ENCODE measurements at places on chromosomes 4 and X.

GRCh38 chr4:101678180-101678579 is 112.3 kb upstream of the BANK1 start:
- DNase-seq = no peak

- DNase-seq = no peak
These were observed 10.5 kb downstream of the PRKG2 start for GRCh38 chr4:81204571-81204970.

- DNase-seq = no peak
These were observed 546.4 kb upstream of the HTR2C start for GRCh38 chrX:114037515-114037914.

DNA sequence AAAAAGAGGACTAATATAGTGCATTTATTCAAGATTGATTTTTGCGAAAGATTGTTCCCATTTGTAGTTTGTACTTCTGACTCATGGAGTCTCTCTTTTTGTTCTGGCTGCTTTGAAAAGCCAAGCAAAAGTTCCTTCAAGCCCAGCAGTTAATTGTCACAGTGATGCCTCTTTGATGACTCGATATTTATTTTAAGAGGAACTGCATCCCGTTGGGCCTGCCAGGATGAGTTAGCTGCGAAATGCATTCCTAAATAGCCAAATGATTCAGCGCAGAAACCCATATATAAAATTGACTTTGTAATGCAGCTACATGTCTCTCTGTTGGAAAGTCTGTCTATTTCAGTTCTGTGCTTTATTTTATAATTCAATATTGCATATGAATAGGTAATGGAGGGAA is 295.1 kb downstream of the GBA3 start:
- DNase-seq = no peak

- no peak for DNase-seq
These were observed 18.3 kb upstream of the HHIP start for GRCh38 chr4:144627663-144628076.

DNA sequence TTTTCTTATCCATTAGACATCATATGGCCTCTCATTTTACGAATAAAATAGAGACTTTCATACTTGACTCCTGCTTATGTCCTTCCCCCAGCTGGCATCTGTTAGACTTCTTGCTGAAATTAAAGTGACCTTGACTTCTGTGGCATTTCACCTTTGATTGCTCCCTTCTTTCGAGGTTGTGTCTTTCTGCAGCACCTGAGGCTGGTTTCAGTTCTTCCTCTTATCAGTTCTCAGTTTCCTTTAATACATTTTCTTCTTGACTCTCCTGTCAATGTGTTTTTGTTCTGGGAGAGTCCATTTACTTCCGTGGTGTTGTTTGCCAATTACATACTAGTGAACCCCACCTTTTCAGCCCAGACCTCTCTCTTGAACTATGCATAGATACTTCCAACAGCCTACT is 81.6 kb downstream of the RBPJ start:
- no peak for DNase-seq

- DNase-seq = no peak
These were observed 8.6 kb upstream of the PDHA1 start for GRCh38 chrX:19334945-19335626.

- DNase-seq = no peak
These were observed 44.9 kb downstream of the SH3KBP1 start for GRCh38 chrX:19842542-19842941.

- DNase-seq = no peak
These were observed 133.6 kb upstream of the C1QTNF7 start for GRCh38 chr4:15294202-15294601.

GRCh38 chrX:3576886-3577501 is 136.5 kb downstream of the PRKX start:
- DNase-seq = peak; percentile 43

GRCh38 chrX:1401611-1402430 is 9.9 kb upstream of the SLC25A6 start:
- DNase-seq = no peak

GRCh38 chrX:11105080-11105479 is 6.1 kb upstream of the HCCS start:
- DNase-seq = no peak

DNA sequence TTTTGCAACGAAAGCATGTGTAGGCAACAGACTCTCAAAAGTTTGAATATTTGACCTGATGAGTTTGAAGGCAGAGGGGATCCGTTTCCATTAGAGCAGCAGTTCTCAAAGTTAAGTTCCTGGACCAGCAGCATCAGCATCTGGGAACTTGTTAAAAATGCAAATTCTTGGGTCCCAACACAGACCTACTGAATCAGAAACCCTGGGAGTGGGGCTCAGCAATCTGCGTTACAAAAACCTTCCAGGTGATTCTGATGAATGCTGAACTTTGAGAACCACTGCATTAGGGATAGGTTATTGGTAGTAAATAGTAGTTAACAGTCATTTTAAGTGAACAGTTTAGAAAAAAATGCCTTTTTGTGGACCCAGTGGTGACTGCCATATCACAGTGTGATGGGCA is 98.8 kb downstream of the PDE5A start:
- no peak for DNase-seq

GRCh38 chr4:73181231-73181630 is 77.4 kb downstream of the ANKRD17 start:
- no peak for DNase-seq

DNA sequence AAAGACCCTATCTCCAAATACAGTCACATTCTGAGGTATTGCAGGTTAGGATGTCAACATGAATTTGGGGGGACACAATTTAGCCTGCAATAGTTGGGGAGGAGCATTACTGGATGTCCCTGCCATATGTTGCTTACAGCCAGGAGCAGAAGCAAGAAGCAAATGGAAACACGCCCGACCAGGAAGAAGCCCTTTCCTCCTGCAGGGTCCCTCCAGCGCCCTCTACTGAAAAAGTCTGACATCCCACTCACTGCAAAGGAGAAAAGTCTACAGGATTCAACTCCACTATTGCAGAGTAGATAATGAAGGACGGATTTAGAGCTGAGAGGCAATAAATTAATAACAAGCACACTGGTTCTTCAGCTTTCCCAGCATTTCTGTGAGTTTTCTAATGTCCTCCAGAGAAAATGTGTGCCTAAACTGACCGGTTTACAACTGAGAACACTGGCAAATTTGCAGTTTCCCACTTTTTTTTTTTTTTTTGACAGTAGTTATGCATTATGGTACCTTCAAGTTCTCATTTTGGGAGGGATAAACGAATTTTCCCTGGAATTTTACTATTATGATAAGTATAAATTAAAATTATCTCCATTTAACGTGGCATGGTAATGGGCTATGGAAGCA is 31.7 kb downstream of the COQ2 start:
- DNase-seq = no peak

DNA sequence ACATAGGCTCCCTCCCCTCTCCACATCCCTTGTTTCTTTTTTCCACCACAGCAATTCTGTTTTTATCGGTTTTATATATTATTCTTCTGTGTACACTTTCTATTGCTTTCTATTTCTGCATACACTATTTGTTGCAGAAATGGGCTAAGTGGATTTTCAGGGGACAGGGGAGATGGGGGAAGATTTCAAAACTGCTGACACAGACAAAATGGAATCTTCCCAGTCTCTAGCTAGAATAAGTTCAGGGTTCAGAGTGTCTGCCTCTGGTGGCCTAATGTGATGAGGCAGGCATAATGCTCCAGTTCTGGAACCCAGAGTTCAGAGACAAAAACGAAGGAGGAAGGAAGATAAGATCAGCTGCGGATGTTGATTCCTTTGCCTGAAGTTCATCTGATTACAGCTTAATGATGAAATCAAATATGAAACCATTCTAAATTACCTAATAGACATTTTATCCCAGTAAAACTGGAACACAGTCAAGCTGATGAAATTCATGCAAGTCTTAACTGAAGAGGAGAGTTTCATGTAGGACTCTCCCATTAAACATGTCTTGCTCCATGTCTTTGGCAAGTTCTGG is 447.1 kb downstream of the AFF2 start:
- no peak for DNase-seq

- no peak for DNase-seq
These were observed 374.9 kb upstream of the AADAT start for GRCh38 chr4:170464614-170465197.

- no peak for DNase-seq
These were observed 6.6 kb upstream of the MAGEB17 start for GRCh38 chrX:16160729-16161128.

GRCh38 chr4:153564630-153565525 is 98.7 kb downstream of the TMEM131L start:
- no peak for DNase-seq

- no peak for DNase-seq
These were observed 31.8 kb upstream of the ACSL1 start for GRCh38 chr4:184857441-184858121.

DNA sequence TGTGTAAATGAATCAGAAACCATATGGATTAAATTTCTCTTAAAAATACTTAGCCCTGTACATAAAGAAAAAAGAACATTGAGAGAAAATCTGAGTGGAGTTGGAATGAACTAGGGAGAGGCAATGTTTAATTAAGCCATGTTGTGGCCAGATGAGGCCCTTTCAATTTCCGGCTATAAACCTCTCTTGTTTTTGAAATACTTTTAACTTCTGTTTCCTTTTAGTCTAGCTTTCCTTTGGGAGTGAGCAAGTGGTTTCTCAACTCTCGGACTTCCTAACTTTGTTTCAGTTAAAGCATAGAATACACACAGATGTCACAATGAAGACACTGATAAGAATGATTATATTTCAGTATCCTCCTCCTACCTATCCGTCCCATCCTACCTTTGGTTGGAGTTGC is 197.2 kb downstream of the ARHGAP24 start:
- DNase-seq = no peak

DNA sequence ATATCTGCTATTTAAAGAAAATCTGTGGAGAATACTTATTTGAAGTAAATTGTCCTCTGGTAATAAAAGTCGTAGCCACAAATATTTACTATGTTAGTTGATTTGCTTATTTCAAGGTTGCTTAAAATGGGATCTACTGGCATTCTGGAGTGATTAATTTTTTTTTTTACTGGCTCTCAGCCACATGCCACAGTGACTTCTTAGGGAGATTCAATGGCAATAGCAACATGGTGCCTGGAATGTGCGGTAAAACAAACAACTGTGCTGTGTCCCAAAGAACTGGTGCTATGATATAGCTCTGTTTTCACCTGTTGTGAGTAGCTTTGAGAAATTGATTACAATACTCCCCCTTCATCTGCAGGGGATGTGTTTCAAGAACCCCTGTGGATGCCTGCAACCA is 324.3 kb downstream of the GPAT3 start:
- DNase-seq = no peak
